Fibroblast of villous mesenchyme (primary cell): ENCODE measurements at places on chromosomes 2 and 18. TPM values are rescaled to one million over a fixed set of nuclear protein-coding genes. Genes with fewer than 3 reads are reported as not detected.

Gene FER1L5
- total RNA-seq, result 0.64 and 0.86 TPM in 2 replicates

Gene FOXI3
- total RNA-seq, result not detected in 2 replicates

Gene ASXL3
- under 0.01 and 0.64 TPM in 2 replicates for total RNA-seq

DNA sequence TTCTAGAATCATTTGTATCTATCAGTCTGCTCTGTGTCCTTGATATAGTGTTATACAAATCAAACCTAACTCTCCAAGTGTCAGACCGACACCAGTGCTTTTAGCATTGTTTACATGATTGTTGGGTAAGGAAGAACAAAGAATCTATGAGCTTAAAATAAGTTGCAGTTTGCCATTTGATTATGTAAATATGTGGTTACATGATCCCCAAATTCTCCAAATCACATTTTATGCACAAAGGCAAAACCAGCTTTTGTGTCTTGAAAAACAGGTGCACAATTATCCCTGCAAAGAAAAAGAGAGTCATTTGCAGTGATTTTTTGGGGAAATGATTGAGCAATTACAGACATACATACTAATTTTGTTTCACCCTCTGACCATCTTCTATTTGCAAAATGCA is 652.6 kb upstream of the CHAC2 start:
- no peak for DNase-seq
